ENCODE measurements at places on chromosomes 16 and 17.

GRCh38 chr16:3690980-3691720 lies 26.2 kb downstream of the TRAP1 start:
- peak; percentile 4 for DNase-seq

- no peak for DNase-seq
Measured at GRCh38 chr16:8848939-8849391, 19.8 kb downstream of the CARHSP1 start.

DNA sequence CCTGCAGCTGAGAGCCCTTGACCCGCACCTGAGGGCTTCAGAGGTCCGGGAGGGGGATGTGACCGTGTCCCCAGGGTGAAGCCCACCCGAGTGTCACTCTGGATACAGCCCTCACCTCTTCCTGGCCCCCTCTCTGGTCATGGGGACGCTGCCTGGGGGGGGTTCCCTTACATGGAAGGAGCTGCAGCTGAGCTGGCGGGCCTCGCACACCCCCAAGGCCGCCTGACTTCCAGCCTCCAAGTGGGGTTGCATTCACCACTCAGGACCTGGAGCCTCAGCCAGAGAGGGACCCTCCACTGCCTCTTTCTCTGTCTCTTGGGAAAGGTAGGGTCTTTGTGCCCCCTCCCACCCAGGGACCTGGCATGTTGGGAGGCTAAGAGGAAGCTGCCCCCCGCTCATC lies 284.6 kb downstream of the SEC14L1 start:
- no peak for DNase-seq

DNA sequence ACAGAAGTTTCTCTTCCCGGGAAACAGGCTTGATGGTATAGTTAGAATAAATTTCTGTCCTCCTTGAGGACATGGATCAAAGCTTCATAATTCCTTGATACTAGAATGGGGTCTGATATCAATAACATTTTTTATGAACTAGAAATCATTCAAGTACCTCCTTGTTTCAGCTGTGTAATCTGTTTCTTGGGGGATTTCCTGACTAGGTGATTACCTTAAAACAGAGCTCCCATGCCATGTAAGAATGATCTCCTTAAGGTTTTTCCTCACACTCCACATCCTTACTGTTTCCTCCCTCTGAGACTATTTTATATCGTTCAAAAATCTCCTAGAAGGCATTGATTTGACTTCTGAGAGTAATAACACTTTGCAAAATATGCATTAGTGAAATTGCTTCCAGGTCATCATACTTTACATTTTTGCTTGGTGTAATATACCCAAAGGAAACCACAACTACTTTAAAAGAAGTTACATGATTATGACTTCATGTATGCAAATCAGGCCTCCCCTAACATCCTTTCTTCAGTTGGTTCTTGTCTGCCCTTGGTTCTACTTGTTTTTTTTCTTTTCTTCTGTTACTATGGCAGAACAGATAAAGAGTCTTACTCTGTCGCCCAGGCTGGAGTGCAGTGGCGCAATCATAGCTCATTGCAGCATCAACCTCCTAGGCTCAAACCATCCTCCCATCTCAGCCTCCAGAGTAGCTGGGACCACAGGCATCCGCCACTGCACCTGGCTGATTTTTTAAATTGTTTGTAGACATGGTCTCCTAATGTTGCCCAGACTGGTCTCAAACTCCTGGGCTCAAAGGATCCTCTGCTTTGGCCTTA lies 388.8 kb downstream of the ZFHX3 start:
- DNase-seq, result peak; percentile 41

DNA sequence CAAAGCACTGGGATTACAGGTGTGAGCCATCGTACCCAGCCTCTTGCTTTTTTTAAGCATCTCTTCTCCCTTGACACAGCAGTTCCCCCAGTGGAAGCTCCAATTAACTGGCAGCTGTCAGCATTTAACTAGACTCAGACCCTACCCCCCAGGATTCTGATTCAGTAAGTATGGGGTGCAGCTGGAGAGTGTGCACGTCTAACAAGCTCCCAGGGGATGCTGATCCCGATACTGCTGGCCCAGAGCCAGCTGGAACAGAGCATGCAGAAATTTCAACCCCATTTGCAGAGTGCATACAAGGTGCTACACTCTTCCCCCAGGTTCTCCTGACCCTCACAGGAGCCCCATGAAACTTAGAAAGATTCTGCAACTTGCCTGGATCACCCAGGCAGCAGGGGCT lies 27.7 kb upstream of the BCO1 start:
- no peak for DNase-seq

DNA sequence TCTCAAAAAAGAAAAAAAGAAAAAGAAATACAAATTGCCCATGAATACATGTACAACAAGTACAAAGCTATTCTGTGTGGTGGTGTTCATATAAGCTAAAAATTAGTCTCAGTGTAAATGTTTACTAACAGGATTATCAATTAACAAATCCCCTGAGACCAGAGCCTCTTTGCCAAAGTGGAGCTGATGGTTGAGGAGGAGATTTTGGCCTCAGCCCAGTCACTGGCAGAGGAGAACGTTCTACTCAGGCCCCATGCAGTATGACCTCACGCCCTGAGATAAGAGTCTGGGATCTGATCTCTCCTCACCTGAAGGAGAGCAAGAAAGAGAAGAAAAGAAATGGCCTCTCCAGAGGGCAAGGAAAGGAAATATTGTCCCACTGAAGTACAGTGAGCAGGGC lies 35.5 kb upstream of the NOL11 start:
- no peak for DNase-seq

DNA sequence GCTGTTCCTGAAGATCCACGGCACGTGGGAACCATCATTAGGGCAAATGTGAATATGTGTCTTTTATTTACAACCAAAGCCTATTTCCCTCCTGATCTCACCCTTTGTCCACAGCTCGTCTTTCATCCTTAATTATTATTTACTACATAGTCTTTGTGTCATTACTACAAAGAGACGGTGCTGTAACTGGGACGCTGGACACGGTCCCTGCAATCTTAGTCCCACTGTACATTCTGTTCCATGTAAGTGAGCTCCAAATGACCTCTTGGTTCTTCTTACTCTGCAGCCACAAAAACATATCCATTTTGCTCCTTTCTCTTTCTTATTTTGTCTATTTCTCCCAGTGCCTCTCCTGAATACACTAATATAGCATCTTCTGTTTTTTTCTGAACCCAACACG lies 12.7 kb upstream of the KRT23 start:
- no peak for DNase-seq

- no peak for DNase-seq
Measured at GRCh38 chr16:46718214-46718613, 28.8 kb downstream of the ORC6 start.

DNA sequence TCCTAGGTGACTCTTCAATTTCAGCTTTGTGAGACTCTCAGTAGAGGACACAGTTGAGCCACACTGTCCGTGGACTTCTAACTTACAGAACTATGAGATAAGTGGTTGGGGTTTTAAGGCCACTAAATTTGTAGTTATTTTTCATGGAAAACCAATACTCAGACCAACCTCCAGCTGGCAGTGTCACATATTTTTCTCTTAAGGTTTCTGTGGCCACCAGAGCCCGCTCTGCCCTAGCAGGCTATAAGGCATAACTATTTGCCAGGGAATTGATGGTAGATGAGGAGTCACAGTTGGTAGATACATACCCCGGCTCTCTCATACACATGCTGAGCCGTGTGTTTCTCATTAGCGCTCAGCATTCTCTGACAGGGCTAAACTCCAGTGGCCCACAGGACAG lies 336.8 kb upstream of the MON1B start:
- DNase-seq, result no peak

- no peak for DNase-seq
Measured at GRCh38 chr16:67111951-67112444, 2.3 kb downstream of the PHAF1 start.

- DNase-seq, result no peak
Measured at GRCh38 chr17:67400193-67400592, 23.1 kb downstream of the PITPNC1 start.

- DNase-seq, result no peak
Measured at GRCh38 chr16:14196011-14196410, 124.9 kb downstream of the MRTFB start.

GRCh38 chr16:72766506-72766905 lies 281.4 kb downstream of the ZFHX3 start:
- no peak for DNase-seq

- no peak for DNase-seq
Measured at GRCh38 chr16:78206623-78207223, 107.3 kb downstream of the WWOX start.

DNA sequence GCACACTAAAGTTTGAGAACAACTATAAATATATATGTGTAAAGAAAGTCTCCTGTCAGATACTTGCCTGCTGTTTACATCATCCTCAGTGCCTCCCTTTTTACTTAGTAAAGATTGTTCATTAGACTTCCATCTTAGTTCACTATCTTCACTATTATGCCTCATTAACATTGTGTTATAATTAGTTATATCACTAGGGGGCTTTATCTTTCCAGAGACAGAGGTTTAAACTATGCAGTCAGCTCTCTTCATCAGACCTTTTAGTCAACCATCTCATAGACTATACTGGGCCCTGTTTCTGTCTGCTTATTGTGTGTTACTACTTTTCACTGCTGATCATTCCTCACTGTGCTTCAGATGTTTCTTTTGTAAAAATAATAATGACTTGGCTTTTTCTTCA lies 630.8 kb upstream of the KIF2B start:
- no peak for DNase-seq

DNA sequence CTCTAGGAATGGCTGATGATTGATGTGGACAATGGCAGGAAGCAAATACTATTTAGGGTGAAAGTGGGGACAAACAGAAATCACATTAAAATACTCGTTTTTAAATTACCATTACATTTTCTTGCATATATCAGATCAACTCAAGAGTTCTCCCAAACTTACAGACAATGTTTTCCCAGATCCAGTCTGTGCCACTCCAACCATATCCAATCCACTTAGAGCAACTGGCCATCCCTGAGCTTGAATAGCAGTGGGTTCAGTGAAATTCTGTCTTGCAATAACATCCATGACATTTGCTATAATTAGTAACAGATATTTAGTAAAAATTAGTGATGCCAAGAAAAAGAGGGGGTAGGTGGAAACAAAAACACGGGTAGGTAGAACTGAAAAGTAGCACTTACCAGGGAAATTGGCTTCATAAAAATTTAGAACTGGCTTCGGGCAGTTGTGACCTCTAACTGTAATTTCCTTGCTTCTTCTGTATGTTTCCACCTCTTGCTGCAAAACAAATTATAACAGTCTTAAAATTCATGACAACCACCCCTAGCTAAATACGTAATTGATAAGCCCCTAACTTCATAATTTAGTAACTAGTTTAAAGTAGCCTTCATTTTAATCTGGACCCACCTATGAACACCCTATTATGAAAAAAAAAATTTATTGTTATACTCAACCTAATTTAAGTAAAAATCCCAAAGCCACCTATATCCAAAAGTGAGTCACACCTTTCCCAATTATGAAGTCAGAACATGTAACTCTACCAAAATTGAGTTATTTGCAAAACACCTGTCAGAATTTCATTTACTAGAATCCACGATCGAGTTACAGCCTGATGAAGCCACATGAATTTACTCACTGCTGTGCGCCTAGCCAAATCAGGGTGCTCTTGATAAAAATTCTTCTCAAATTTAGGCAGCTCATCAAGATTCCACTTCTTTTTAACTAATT lies 2.0 kb downstream of the DDX5 start:
- no peak for DNase-seq

DNA sequence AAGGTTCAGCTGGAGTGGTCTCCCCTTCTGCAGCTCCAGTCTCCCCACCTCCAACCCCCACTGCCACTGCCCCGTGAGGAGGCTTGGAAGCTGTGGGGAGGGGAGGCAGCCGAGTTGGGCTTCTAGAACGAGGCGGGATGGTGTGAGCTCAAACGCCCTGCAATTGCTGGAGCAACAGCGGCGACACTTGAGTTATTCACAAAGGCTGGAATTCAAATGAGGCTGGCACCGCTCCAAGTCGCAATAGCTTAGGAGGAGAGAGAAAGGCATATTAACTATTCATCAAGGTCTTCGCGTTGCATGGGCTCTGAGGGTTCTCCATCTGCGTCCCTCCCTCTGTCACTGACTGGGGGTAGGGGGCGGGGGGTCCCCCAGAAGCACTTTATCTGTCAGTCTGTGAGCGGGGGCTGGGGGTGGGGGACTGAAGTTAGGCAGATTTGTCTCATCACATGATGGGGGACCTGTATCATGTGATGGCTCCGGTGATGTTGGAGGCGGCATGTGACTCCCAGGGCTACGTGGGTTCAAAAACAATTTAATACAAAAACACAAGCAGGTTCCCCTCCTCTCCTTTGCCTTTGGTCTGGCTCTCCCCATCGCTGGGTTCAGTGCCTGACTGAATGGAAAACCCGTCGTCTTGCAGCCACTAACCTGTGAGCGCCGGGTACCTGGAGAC lies 70.5 kb downstream of the RBBP6 start:
- DNase-seq, result no peak

GRCh38 chr16:84648595-84649510 lies 542 bp downstream of the KLHL36 start:
- peak; percentile 25 for DNase-seq

GRCh38 chr16:64617836-64618476 lies 503.9 kb downstream of the CDH11 start:
- no peak for DNase-seq

DNA sequence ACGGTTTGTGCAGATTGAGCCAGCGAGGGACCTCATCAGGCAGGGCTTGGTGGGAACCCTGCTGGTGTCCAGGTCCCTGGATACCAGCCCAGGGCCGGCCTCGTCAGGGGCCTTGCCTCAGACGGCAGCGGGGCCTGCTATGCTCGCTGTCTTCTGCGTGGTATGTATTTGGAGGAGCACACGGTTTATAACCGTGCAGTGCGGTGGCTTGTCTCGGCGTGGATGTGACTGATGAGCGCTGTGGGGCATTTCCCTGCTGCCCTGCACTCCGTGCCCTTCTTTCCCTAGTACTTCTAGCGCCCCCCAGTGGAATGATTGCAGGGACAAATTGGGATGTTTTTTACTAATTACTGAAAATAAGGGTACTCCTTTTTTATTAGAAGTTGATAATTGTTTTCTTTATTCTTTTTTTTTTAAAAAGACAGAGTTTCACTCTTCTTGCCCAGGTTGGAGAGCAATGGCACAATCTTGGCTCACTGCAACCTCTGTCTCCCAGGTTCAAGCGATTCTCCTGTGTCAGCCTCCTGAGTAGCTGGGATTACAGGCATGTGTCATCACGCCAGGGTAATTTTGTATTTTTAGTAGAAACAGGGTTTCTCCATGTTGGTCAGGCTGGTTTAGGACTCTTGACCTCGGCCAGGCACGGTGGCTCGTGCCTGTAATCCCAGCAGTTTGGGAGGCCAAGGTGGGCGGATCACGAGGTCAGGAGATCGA lies 15.3 kb downstream of the TBCD start:
- DNase-seq, result peak; percentile 56

- DNase-seq, result peak; percentile 99
Measured at GRCh38 chr16:89700100-89700648, 1.3 kb downstream of the SPATA2L start.

All from inflammatory macrophage treated with lipopolysaccharide for 4 hours (primary cell).